ENCODE measurements at places on chromosomes 11 and 22.

DNA sequence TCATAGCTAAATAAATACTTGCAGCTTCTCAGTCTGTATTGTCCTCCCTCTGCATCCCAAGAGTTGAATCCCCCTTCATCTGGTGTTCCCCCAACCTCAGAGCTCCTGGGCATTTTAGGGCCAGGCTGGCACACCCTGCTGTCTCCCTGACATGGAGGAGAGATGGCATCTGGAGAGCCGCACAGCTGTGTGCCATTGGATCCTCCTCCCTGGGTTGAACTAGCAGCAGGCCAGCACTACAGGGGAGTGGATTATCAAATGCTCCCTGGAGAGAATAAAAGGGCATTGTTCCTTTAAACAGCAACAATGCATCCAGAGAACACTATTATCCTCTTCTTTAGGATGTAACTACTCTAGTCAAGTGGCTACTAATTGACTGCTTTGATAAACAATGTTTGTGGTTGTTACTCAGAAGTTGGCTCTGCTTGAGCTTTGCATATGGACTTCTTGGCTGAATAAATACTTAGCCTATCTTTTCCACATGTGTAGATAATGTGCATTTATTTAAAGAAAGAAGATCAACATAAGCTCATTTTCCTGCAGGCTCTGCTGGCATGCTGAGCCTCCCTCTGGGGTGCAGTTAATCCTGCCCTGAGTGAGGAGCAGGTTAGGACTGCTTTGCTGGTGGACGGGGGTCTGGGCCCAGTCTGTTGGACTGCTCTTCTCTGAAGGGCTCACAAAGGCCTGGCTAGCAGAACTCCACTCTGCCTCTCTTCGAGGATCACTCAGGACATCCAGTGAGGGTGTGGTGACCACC is 897.2 kb downstream of the TBC1D22A start:
- DNase-seq, result no peak

GRCh38 chr11:2664376-2664775 is 35.4 kb downstream of the KCNQ1OT1 start:
- DNase-seq, result no peak

GRCh38 chr11:117335399-117335798 is 7.7 kb downstream of the CEP164 start:
- DNase-seq, result no peak

- DNase-seq, result no peak
Observed at GRCh38 chr11:16827139-16827538, 88.7 kb downstream of the C11orf58 start.

DNA sequence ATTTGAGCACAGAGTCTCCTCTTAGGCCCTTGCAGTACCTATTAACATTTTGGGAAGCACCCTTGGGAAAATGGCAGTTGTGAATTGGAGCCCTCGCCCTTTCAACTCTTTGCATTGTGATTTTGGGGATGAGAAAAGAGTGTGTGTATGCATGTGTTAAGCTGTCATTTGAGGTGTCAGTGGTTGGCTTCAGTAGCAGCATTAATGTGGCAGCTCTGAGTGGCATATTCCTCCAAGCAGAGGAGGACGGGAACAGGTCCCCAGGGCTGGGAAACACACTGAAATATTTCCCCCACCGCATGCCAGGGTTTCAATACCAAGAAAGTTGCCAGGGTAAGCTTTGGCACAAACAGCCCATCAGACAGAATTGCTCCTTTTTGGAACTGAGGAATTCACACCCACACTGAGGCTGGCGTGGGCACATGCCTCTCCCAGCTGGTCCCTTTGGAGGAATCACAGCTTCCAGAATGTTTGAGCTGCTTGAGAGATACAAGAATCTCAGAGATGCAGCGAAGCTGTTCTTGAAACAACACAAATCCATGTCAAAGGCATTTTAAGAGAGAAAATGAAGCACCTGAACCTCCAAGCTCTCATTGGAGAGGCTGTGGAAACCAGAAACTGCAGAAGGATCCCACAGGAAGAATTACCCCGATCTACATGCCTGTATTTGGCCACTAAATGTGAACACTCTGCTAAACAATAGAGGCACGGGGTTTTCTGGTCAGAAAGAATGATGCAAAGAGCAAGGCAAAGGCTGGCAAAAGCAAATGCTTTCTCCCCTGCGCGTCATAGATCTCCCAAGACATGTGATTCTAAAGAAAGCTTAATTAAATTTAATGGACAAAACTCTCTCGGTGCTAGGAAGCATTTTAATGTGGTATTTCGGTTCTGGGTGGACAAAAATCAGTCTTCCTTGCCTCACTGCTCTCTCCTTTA is 67.2 kb upstream of the RCN1 start:
- DNase-seq, result no peak

DNA sequence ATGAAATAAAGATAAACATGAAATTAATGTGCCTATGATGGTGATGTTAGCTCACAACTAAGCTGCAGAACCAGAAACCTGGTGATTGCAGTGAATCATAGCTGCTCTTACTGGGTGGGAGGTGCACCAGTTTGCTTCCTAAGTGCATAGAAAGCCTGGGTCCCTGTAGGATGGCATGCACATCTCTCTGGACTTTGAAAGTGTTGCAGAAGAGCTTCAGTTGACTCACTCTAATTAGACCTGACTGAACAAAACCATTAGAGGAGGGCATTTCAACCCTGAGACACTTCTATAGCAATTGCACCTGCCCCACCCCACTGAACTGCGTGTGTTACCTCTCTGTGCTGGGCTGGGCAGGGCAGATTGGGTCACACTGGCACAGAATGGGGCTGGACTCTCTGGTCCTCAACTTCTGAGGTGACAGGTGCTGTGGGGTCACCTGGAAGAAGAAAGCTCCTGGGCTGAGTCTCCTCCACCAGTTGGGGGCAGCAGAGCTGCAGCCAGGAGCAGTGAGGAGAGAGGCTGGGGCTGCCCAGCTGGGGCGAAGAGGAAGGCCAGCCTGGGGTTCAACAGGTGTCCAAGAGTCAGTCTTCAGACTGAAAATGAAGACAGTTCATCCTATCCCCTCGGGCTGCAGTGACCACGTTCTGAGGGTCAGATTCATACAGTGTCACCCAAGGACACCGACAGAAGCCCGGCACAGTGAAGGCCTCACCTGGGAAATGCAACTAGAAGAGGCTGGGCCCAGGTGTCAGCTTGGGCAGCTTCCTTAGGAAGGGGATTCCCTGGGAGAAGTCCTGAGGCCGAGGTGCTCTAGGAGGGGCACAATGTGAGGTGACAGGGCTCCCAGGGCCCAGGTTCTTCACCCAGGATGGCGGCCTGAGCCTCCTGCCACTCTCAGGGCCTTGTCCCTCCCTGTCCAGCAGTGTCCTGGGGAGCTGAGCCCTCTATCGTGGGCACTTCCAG is 58.1 kb downstream of the GGTLC2 start:
- DNase-seq, result no peak

- no peak for DNase-seq
Observed at GRCh38 chr11:126731576-126732142, 268.9 kb downstream of the KIRREL3 start.

GRCh38 chr11:8971924-8972316 is 7.7 kb upstream of the TMEM9B start:
- DNase-seq, result no peak

DNA sequence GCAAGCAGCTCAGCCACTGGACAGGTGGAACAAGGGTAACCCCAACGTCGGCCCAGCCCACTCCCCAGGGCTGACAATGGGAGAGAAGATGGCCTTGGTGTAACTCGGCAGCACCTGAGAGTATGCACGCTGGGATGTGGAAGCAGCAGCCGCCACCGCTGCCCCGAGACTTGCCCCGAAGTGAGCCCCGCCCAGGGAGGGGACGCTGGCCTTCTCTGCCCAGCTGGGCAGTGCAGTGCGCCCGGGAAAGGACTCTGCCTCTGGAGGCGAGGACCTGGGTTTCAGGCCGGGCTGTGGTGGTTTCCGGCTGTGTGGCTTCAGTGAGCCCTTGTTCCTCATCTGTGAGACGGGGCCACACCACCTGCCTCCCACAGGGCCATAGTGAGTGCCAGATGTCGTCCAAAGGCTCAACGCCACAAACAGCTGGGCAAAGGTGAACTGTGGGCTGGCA is 8.6 kb upstream of the POLDIP3 start:
- DNase-seq, result no peak

GRCh38 chr11:126963603-126964363 is 36.8 kb downstream of the KIRREL3 start:
- DNase-seq, result peak; percentile 21

GRCh38 chr11:118175031-118175992 is 1.1 kb downstream of the SCN2B start:
- DNase-seq, result peak; percentile 81

DNA sequence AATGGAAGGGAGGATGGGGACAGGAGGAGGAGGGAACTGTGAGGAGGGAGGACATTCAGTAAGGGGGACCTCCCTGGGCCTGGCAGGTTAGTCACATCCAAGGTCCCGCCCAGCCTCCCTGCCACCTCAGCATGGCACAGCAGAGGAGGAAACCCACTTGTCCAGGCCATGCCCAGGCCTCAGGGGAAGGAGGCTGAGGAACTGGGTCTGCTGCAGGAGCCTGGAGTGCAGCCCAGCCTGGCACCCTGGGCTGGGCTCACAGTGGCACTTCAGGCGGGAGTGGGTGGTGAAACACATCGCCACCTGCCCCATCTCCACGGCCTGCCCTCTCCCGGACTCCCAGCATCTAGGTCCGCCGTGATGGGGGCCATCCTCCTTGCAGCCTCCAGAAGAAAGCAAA is 17.2 kb upstream of the KLHL35 start:
- DNase-seq, result no peak

DNA sequence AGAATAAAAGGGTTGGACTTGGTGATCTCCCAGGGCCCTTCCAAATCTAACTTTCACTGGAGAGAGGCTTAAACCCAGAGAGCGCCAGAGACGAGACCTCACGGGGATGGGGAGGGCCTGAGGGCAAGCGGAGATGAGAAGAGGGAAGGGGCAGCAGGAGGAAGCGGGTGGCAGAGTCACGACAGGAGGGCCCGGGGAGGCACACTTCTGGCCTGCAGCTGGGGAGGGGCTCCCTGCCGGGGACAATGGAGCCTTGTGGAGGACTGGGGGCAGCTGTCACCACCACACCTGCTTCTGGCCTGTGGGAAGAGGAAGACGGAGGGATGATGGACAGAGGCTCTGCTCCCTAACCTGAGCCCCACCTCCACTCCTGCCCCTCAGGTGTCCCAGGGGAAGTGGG is 40.2 kb downstream of the PDE2A start:
- no peak for DNase-seq

DNA sequence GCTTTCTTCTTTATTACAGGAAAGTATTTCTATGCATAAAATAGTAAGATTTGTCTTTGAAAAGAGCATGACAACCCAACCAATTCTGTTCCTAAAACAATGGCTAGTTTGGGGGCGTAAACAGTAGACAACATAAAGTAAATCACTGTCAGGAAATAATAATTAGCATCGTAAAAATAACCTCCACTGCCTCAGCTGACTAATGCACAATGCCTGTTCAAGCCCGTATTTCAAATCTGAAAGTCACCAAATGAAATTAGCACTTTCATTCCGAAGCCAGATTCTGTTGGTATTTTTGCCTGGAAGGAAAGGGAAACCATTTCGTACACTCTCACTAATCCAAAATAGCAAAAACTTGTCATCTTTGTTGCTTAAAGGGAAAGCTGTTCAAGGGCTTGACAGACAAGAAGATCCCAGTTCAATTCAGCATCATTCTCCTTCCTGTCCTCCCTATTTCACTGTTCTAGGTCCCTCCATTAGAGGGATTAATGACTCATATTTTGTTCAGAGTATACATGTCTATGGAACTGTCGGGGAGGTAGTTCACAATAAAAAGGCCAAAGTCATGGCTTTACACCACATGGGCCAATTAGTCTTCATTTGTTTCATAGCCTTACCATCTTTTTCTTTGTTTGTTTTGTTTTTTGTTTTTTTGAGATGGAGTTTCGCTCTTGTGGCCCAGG is 154.7 kb downstream of the CADM1 start:
- no peak for DNase-seq

DNA sequence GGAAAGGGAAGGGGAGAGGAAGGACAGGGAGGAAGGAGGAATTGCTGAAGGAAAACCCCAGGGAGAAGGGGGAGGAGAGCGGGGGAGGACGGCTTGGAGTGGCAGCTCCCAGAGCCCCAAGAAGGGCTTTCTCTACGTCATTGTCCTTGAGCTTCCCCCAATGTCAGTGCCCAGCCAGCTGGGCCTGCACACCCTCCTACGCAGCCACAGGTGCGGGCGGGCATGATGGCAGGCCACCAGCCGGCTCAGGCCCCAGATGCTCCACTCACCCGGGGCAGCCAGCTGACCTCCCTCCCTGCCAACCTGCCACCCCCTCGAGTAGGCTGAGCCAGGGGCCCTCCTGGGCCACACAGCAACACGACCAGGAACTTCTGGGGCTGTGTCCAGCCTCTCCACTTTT is 11.2 kb downstream of the SYT7 start:
- DNase-seq, result no peak

DNA sequence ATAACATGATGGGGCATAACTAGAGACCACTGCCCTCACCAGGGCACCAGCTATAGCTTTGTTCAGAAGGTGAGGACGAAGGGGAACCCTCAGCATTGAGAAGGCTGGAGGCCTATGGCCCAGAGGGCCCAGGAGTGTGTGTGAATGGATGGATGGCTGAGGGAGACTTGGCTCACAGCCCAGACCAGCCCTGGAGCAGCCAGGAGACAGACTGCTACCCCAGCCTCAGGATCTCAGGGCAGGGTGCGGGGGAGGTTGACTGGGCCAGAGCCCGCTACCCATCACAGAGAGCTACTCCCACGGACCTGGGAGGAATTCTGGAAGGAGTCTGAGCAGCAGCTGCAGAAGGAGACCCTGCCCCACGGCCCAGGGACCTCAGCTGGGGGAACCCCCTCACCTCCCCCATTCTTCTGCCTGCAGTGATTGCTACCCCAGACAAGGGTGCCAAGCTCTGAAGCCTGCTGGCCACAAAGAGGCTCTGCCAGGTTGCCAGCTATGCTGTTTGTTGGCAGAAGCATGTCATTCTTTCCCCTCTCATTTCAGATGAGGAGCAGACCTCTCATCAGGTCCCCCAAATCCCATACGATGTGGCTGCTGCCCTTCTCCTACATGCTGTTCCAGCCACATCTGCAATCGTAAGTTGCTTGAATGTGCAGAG is 5.4 kb upstream of the CSDC2 start:
- DNase-seq, result no peak

DNA sequence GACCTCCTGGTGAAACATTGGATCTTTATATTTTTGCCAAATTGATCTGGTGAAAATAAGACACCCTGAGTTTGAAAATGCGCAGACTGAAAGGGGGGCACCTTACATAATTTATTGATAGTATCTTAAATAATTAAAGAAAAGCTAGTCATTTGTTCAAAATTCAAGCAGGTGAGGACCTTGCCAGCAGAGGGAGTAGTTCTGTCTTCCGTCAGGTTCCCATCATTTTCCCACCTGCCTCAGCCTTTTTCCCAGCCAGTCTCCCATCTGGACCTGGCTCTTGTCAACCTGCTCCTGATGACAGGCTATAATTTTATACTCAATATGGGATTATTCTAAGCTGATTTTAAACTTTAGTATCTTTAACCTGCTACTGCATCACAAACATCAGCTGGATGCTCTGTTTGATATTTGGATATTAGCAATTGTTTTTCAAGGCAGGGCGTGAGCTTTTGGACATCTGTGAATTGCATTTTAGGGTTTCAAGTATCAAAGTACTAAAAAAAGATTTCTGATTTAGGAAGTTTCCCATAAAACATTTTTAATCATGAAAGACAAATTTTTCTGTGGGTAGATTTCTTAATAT is 132.0 kb downstream of the ELP4 start:
- no peak for DNase-seq
